ENCODE measurements at places on chromosomes 2 and 18.

DNA sequence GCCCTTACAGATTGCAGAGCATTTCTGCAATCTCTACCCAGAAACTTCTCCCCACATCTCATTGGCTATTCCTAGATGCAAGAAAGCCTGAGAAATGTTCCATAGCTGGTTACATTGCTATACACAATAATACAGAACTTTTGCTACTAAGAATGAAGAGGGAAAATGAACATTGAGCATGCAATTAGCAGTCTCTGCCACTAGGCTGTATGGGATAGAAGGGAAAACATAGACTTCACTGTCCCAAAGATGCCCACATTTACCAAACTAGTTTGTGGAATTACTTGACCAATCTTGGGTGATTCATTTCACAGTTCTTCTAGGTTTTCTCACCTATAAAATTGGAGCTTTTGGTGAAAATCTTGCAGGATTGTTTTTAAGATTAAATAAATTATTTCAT is 265.7 kb upstream of the NT5C1B start:
- DNase-seq: no peak

DNA sequence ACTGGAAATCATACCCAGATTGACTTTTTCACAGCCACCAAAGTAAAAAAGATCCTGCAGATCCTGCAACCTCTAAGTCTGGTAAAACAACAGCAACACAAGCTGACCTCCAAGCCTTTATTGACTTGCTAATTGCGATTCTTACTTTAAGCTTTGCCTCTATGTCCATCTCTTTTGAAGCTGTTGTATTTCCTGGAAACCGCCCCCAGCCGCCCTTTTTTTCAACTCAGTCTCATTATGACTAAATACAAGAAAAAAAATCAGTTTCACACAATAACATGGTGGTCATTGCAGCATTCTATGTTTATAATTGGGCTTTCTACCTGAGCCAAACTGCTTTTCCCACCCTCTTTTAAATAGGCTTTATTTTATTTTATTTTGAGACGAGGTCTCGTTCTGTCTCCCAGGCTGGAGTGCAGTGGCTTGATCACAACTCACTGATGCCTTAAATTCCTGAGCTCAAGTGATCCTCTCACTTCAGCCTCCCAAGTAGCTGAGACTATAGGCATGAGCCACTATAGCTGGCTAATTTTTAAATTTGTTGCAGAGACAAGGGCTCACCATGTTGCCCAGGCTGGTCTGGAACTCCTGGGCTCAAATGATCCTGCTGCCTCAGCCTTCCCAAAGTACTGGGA is 76.2 kb downstream of the MOGAT1 start:
- DNase-seq: no peak

DNA sequence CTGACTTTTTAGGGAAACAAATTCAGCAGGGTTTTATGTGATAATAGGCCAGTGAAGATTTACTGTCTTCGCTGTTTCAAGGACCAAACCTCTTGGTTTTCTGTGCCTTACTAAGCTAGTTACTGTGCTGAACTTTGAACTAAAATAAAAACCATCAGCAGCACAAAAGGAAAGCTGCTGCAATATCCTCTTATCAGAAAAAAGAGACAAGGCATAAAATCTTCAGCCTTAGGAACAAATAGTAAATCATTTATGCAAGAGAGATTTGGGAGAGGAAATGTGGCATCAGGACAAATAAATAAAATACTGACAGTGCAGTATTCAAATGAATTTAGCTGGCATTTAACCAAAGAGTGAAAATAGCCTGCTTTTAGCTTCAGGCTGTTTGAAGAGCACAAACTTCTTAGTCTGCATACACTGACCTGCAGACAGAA is 64.1 kb upstream of the EHBP1 start:
- no peak for DNase-seq

- no peak for DNase-seq
These were observed 145.8 kb upstream of the SALL3 start for GRCh38 chr18:78833833-78834232.

GRCh38 chr2:175605640-175606009 is 396.4 kb downstream of the LNPK start:
- no peak for DNase-seq

GRCh38 chr2:98764499-98764898 is 33.6 kb upstream of the MGAT4A start:
- no peak for DNase-seq

GRCh38 chr2:177885828-177886466 is 186.6 kb downstream of the PDE11A start:
- no peak for DNase-seq

GRCh38 chr2:163252199-163252598 is 413.6 kb upstream of the KCNH7 start:
- no peak for DNase-seq

DNA sequence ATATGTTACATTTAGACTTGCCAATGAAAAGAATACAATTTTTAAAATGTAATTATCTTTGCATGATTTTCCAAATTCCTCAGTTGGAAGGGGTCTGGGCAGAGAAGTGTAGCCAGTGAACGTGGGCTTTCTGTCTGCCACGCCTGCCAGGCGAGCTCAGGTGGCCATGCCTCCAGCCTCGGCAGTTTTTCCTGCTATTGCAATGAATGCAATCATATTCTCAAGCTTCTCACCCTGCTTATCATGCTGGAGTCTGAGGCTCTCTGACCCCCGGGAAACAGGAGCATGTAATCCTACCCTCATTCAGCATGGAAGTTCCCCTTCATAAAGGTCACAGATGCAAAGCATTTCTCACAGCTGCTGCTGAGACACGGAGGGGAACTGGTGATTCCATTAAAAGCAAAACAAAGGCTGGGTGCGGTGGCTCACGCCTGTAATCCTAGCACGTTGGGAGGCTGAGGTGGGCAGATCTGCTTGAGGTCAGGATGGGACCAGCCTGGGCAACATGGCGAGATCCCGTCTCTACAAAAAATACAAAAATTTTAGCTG is 154.8 kb downstream of the MBP start:
- DNase-seq: no peak

DNA sequence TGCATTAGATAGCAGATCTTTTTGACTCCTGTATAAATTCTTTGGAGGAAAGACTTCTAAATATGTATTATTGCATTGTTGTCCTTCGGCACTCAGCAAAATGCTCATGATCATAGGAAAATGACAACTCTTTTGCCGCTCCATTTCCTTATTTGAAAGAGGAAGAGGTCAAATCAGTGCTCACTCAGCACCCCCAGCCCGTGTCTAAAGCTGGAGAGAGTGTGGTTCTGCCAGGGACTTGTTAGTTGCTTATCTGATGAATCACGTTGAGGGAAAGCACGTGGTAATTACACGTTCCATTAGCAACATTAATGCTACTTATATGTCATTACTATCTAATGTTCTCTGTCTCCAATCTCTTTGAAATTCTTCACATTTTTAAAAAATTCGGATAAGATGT is 46.0 kb upstream of the MBP start:
- DNase-seq: no peak

- DNase-seq: no peak
These were observed 360.9 kb downstream of the PLCL1 start for GRCh38 chr2:198165289-198165688.

DNA sequence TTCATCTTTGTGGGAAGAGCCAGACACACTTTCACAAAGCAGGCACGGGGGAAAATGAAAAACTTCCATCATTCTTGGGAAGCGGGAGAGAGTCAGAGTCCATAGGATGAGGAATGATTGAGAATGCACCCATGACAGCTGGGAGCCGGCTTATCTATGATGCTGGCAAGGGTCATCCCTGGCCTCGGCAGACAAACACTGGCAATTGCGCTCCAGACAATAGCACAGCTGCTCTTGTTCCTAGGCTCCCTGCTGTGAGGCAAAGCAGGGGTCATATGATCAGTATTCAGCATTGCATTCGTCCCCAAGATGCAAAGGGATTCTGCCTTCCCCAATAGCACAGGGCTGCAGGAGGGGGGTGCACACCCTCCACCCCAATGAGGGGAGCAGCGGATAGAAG is 33.0 kb downstream of the CYRIA start:
- DNase-seq: no peak

GRCh38 chr2:239881561-239882320 is 143.4 kb downstream of the NDUFA10 start:
- no peak for DNase-seq

GRCh38 chr2:163397451-163397850 is 338.4 kb downstream of the FIGN start:
- DNase-seq: no peak

DNA sequence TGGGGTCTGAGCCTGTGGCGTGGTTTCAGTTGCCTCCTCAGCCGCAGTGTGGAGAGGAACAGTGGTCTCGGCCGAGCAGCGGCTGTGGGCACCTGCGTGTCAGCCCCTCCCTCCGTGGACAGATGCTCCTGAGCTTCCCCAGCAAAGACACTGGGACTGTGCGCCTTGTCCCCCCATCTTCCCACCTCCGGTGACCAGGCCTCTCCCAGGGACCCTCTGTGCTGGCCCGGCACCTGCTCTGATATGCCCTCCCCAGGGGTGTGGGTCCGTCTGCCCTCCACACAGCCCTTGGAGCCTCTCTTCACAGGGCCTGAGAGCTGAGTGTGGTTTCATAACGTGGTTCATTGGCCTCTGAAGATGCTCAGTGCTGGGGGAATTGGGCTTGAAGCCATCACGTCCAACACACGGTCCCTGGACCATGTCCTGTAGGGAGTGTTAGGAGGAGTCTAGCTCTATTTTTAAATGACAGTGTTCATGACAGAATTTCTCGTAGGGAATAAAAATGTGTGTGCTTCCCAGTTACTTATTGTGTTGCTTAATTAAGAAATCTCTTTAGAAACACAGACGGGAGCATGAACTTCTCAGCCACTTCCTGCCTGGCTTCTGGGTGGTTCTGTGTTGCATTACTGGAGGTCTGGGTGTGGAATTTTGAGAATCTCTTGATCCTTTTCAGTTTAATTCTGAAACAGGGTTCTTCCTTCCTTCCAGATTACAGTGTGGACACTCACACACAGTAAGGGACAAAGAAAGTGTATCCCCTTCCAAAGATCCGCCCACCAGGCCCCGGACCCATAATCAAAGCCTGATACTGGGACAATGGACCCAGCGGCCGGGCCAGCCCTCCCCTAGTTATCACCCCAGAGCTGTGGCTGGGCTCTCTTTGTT is 110.7 kb downstream of the NFATC1 start:
- DNase-seq: no peak

- no peak for DNase-seq
These were observed 628.6 kb downstream of the CCDC85A start for GRCh38 chr2:56812432-56812831.

DNA sequence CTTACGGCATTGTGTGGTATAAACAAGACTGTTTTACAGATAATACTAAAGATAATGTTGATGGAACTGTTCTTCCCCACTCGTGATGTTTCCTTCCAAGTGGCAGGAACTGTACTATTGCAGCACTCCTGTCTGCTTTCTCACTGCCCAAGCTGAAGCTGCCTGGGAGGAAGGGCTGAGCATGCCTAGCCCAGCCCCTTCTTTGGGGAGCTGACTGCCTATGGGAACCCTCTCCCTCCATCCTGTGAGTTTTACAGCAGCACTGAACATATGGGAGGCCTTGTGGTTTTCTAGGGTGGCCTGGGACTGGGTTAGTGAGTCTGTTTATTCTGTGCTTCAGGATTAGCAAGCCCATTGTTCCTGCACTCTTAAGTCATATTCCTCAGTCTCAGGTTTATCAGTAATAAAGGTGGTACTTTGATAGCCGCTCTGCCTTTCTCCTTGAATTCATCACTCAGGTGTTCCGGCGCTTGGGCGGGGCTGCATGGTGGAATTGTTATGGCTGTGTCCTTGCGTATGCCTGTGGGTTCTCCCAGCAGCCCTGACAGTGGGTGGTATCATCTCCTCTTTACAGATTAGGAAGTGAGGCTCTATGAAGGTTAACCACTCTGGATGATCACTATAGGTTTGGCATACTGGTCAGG is 379.7 kb downstream of the PTPRM start:
- DNase-seq: peak; percentile 11

DNA sequence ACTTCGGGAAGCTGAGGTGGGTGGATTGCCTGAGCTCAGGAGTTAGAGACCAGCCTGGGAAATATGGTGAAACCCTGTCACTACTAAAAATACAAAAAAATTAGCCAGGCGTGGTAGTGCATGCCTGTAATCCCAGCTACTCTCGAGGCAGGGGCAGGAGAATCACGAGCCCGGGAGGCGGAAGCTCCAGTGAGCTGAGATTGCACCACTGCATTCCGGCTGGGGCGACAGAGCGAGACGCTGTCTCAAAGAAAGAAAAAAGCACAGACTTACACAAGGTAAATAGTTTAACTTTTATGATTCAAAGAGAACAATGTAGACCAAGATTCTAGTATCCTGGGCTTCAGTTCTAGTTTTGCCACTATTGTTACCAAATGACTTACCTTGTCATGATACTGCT is 37.4 kb downstream of the NCKAP1 start:
- no peak for DNase-seq

DNA sequence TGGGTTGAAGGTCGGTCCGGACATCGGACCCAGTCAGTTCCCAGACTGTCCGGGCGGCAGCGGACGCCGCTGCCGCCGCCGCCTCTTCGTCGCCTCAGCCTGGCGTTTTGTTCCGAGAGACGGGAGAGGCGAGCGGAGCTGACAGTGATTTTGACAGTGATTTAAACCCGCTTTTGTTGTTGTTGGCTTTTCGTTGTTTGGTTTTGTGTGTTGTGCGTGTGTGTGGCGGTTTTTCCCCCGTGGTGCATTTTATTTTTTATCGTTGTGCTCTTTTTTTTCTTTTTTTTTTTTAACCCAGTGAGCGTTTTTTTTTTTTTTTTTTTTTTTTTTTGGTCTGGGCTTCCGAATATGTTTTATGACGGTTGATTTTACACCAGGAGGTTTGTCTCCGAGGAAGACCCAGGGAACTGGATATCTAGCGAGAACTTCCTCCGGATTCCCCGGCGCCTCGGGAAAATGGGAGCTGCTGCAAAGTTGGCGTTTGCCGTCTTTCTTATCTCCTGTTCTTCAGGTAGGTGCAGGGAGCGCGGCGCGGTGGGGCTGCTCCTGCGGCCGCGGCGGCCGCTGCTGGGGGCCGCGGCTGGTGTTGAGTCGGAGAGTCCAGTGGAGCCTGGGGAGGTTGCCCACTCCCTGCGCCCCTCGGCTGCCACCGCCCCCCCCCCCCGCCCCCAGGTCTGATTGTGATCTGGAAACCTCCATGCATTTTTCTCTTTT is at the start of gene ACVR2A:
TSS of gene ACVR2A (plus strand) at position 333 of the 714 bp plus-strand sequence. CDS start at position 457, 124 bp downstream.
- no peak for DNase-seq

- no peak for DNase-seq
These were observed 301.1 kb upstream of the TANK start for GRCh38 chr2:160859096-160859495.

DNA sequence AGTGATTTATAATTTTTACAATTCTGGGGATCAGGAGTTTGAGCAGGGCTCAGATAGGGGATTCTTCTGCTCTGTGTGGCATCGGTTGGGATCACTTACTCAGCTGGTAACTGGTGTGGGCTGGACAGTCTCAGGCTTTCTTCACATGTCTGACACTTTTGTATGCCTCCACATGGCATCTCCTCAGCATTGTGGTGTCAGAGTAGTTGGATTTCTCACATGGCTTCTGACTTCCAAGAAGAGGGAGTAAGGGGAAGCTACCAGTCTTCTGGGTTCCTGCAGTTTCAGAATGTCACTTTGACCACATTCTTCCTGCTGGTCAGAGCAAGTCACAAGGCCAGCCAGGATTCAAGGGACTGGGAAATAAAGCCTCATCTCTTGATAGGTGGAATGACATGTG is 55.6 kb downstream of the NCOA1 start:
- DNase-seq: no peak

- no peak for DNase-seq
These were observed 28.0 kb upstream of the BARD1 start for GRCh38 chr2:214837466-214837865.

All from amniotic stem cell (primary cell).